Activated T-cell treated with anti-CD3 and anti-CD28 coated beads, Interleukin-2, amount 50 U/mL, for 4 hours (primary cell): ENCODE measurements at places on chromosomes 12 and 14. TPM values are rescaled to one million over a fixed set of nuclear protein-coding genes. Genes with fewer than 3 reads are reported as not detected.

DNA sequence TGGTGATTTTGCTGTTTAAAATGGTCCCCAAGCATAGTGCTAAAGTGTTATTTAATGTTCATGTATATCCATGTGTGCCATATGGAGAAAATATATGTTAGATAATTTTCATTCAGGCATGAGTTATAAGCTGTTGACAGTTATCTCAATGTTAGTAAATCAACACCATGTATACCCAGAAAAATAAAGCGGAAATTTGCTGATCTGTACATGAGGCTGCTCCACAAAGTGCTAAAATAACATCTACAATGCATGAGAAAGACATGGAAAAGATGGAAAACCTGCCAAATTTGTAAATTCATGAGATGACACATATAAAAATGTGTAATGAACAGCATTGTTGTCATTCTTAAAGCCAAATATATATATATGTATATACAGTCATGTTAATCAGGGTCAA lies 1199.2 kb downstream of the FSCB start:
- DNase-seq: no peak

- no peak for DNase-seq
Observed at GRCh38 chr14:104157016-104157928, 18.9 kb downstream of the KIF26A start.

- no peak for DNase-seq
Observed at GRCh38 chr14:98008381-98009113, 1211.4 kb downstream of the VRK1 start.

GPR137C gene
- total RNA-seq: not detected

FOXG1 gene
- total RNA-seq: not detected

SMCO2 gene
- not detected for total RNA-seq

EML5 gene
- 4.0 TPM for total RNA-seq

KLRK1 gene
- 19.4 TPM for total RNA-seq
